ENCODE measurements at places on chromosomes 4 and X.

GRCh38 chrX:150623583-150623982 is 55.2 kb downstream of the MTM1 start:
- no peak for DNase-seq

DNA sequence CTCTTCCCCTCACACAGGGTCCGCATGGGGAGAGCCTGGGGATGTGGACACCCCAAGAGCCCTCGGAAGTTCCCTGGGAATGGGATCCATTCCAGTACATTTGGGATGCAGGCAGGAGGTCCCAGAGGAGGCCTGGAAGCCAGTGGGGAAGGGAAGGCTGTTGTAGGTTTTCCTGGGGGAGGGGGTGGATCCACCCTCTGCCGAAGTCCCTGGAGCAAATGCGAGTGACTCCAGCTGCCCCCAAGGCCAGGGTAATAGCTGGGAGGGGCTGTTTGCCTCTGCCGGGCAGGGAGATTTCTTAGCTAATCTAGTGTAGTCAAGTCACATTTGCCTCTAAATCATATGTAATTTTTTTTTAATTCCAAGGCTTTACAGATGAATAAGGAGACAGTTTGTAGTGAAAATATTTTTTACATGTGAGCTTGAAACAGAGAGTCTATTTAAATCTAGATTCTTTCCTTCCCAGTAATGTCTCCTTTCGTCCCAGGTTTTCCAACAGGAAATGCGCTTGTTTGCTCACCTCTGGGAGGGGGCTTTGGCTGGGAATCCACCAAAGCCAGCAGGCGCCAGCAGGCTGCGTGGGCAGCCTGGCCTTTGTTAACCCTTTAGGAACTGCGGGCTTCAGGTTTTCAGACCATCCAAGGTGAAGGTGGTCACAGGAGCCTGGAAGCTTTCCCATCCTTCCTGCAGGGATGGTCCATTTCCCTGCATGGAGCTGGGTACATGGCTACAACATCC is 26.8 kb downstream of the SH3TC1 start:
- DNase-seq, result no peak

DNA sequence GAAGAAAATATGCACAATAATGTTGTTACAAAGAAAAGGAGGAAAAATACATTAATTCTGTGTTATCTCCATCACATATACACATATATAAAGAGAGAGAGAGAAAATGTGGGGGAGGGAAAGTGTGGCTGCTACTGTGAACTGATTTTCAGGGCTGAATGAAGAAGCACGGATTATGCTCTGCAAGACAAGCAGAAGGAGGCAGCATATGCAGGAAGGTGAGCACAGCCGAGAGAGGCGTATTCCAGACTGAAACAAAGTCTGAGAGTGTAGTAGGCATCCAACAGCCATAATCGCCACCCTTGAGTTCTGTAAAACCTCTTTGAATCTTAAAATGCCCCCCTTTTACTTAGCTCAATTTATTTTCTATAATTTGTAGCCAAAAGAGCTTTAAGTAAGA is 1081.8 kb upstream of the GRID2 start:
- no peak for DNase-seq

GRCh38 chrX:43573441-43574015 is 82.6 kb upstream of the MAOA start:
- DNase-seq, result no peak

- no peak for DNase-seq
Measured at GRCh38 chr4:85218756-85219155, 252.3 kb upstream of the WDFY3 start.

DNA sequence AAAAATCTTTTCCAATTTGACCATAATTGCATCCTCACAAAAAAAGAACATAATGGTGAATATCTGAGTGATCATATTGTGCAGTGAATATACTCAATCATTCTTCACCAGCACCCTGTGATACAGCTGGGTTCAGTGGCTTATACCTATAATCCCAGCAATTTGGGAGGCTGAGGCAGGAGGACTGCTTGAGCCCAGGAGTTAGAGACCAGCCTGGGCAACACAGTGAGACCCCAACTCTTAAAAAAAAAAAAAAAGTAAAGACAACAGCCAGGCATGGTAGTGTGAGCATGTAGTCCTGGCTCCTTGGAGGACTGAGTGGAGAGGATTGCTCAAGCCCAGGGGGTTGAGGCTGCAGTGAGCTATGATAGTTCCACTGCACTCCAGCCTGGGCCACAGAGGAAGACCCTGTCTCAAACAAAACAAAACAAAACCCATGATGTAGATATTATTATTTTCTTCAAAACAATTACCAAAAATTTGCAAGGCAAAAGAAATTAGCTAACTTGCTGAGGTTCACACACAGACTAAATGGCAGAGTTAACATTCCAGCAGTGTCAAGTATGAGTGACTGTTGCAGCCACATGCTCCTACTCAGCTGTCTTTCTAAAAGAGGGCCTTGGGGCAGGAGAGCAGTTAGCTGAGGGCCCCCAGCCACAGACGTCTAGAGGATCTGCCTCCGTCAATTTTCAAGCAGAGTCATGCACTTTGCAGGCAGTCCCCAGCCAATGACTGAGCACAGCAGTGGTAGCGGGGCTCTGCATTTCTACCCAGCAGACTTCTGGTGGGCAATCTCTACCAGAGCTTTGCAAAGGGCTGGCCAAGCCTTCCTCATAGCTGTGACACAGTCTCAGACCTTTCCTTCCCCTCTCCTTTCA is 33.4 kb downstream of the ADGRA3 start:
- no peak for DNase-seq

DNA sequence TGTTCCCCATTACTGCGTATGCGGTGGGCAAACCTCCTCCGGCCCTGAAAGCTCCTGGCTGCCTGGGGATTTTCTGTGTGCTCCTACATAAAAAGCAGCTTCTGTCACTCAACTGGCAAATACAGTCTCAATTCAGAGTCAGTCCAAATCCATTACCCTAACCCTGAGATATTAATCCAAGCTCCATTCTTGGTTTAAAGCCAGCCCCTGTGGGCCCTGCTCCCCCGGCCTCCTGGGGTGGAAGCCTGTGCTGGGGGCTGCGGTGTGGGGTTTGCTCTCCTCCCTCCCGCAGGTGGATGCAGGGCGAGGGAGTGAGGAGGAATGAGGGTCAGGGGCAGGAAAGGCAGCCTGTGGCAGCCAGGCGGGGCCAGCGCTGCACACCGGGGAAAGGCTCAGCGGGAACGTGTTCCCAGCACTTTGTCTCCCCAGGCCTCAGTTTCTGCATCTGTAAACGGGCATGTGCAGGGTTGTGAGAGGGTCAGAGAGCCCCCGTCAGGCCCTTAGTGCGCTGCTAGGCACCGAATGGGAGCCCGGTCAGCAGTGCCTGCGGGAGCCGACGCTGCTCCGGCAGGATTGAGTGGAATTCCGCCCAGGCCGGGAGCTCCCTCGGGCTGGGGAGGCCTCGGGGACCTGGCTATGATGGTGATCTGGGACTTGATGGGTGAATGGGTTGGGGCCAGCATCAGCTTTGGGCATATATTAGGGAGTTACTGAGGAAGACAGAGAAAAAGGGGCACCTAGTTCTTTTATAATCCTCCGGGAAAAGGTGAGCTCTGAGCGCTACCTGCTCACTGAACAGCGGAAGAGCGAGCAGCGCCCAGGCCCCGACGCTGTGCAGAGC is 6.3 kb upstream of the RGS12 start:
- no peak for DNase-seq

- peak; percentile 25 for DNase-seq
Measured at GRCh38 chrX:150845091-150845490, 53.4 kb downstream of the CD99L2 start.

- no peak for DNase-seq
Measured at GRCh38 chr4:53057679-53058078, 195.6 kb downstream of the RASL11B start.

- DNase-seq, result no peak
Measured at GRCh38 chr4:54109241-54110018, 9.5 kb downstream of the GSX2 start.

GRCh38 chrX:115650916-115651315 is 89.9 kb downstream of the PLS3 start:
- peak; percentile 42 for DNase-seq
